ENCODE measurements at places on chromosomes 2 and 18.
A peak's percentile ranks its signal among the peaks of the same experiment; 100 is the strongest.

- DNase-seq = no peak
These were observed 255.8 kb downstream of the ASXL3 start for GRCh38 chr18:33833842-33834241.

GRCh38 chr2:37645836-37646235 is 25.6 kb downstream of the CDC42EP3 start:
- no peak for DNase-seq

DNA sequence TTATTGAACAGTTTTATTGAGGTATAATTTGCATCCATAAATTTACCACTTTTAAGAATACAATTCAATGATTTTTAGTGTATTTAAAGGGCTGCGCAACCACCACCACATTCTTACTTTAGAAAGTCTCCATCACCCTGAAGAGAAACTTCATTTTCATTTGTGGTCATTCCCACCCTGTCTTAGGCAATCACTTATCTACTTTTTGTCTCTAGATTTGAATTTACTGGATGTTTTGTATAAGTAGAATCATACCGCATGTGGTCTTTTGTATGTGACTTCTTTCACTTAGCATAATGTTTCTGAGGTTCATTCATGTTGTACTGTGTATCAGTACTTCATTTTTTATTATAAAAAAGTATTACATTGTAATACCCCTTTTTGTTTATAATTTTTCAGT is 17.9 kb upstream of the SLC4A10 start:
- no peak for DNase-seq

GRCh38 chr2:128519517-128520215 is 201.0 kb upstream of the HS6ST1 start:
- no peak for DNase-seq

DNA sequence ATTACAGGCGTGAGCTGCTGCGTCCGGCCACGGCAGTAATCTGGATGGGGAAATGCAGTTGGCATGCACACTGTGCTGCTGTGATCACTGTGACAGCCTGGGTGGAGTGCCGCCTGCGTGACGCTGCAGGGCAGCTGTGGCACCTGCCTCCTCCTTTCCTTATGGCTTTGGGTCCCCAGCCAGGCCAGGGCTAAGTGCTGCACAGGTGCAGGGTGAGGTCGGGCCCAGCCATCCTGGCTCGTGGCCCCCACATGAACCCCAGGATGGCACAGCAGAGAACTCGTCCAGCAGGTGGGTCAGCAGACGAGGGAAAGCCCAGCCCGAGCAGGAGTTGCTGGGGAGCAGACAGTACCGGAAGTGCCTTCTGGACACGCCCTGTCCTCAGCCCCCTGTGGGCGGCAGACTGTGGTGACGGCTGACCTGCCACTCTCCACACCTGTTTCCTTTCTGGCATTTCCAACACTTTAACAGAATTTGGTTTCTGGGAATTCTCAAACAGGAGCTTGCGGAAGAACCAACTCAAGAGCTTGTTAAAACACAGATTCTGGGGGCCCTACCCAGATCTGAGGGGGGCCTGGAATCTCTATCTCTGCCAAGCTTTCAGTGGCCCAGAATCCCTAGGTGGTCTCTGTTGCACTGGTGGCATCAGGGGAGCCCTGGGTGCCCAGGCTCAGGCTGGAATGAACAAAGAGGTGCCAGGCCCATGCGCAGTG is 16.9 kb downstream of the HS1BP3 start:
- peak; percentile 24 for DNase-seq

DNA sequence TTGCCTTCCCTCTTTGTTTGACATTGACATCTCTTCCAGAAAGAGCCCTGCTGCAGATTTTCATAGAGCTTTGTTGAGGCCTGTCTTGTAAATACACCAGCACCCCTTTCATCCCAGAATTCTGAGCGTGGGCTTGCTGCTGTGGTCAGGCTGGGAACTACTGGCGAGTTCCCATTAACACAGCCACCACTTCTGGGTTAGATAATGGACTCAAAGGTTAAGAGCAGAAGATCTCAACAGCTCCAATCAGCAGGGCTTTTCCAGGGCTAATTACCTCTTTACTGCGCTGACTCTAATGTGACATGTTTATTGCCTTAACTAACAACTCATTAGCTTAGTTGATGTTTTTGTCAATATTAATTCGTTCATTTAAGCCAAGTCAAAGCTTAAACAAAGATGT is 235.9 kb upstream of the BOD1L2 start:
- no peak for DNase-seq

- no peak for DNase-seq
These were observed 51.4 kb upstream of the MRPL33 start for GRCh38 chr2:27720004-27720551.

GRCh38 chr2:86685351-86685750 is 34.7 kb upstream of the RMND5A start:
- no peak for DNase-seq

DNA sequence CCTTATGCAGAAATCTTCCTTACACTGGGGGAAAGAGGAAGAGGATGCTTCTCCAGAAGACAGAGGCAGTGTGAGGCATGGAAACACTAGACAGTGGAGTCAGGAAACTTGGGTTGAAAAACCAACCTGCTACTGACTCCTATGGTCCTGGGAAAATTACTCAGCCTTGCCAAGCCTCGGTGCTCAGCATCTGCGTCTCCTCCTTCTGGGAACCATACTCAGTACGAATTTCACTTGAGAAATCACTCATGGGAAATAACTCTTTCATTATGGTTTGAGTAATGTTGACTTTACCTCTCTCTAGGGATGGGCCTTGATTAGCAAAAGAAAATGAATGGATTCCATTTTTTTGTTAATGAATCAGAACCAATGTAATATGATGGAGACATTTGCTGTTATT is 96.5 kb downstream of the KCNE4 start:
- DNase-seq = no peak

- no peak for DNase-seq
These were observed 682 bp downstream of the DUSP2 start for GRCh38 chr2:96144481-96145035.

GRCh38 chr2:102637358-102637757 is 18.0 kb downstream of the SLC9A2 start:
- DNase-seq = no peak

DNA sequence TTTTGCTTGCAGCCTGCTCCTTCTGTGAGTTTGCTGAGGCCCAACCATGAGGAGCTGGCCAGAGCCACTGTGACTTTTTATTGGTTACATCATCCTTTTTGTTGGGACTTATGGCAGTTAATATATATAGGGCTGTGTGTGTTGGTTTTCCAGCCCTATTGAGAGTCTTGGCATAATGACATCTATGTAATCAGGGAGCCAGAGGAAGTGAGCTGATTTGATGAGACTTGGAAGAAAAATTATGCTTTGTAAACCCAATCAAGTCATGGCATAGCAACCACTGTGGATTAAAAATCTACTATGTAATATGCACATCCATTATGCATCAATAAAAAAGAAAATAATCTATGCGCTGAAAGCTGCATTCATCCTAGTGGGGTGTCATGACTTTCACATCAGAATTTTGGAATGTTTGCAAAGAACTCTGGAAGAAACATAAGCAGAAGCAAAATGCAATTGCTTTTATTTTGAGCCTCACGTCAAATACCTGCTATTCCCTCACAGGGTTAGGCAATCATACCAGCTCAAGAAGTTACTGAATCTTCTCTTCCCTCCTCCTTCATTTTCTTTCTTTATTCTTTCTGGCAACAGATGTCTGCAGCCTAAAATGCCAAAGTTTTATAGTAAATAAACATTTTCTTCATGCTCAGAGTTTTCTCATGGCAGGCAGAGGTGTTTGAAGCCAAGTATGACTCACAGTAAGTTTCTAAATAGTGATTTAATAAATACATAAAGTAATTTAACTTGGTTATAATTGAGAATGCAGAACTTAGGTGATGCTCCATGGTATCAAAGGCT is 308.5 kb downstream of the KCNS3 start:
- DNase-seq = no peak

- no peak for DNase-seq
These were observed 20.1 kb downstream of the GPR55 start for GRCh38 chr2:230904856-230905447.

- DNase-seq = no peak
These were observed 613.5 kb downstream of the MBD2 start for GRCh38 chr18:53610957-53611356.

DNA sequence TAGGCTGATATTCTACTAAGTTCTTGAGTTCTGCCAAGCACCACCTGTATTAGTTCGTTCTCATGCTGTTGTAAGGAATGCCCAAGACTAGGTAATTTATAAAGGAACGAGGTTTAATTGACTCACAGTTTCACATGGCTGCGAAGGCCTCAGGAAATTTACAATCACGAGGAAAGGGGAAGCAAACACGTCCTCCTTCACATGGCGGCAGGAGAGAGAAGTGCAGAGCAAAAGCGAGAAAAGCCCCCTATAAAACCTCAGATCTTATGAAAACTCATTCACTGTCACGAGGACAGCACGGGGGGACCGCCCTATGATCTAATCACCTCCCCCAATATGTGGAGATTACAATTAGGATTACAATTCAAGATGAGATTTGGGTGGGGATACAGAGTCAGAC is 47.7 kb upstream of the YWHAQ start:
- DNase-seq = no peak

GRCh38 chr2:178194600-178195389 is 483 bp downstream of the OSBPL6 start:
- DNase-seq = no peak

- DNase-seq = no peak
These were observed 1235.7 kb downstream of the DPP10 start for GRCh38 chr2:115678129-115678528.

DNA sequence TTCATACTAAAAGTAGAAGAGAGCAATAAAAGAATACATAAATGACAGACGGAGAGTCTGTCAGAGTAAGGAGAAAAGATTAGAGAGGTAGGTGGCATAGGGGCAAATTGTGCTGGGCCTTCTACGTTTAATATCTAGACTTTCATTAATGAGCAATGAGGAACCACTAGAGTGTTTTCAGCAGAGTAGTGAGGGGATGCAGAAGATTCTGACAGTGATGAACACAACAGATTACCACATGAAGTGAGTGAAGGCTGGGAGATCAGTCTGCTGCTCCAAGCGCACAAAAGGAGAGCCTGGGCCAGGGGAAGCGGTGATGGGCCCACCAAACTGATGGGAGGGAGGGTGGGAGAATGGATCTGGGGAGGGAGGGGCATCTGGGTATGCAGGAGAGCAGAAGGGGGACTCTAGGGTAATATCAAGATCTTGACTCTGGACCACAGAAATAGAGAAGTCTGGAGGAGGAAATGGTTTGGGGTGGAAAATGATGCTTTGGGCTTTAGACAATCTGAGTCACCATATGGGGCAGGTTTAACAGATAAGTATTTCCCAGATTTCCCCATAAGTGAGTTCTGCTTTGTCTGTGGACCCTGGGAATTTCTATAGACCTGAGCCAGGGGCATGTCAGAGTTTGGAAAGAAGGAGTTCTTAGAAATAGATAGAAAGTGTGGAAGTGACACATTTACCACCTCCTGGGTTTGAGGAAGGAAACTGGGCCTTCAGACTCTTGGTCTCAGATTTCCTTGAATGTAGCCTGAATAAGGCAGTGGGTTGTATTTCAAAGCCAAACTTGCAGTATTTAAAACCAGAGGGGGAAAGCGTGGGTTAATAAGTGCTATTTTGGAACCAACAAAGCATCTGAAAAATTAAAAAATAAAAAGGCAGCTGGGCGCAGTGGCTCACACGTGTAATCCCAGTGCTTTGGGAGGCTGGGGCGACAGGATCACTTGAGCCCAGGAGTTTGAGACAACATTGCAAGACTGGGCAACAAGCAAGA is 15.0 kb upstream of the IL1A start:
- DNase-seq = no peak

DNA sequence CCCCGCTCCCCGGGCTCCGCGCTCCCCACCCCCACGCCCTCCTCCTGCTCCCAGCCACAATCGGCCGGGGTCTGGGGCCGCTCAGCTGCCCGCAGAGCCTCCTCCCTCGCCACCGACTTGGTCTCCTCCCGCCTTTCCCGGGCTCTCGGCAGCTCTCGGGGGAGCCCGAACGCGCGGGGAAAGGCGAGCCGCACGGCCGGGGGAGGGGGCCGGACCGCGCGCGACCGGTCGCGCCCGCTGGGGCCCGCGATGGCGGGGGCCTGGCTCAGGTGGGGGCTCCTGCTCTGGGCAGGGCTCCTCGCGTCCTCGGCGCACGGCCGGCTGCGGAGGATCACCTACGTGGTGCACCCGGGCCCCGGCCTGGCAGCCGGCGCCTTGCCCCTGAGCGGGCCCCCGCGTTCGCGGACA is 327 bp downstream of the LTBP1 start:
- no peak for DNase-seq

GRCh38 chr2:176085861-176086771 is 2.4 kb upstream of the EVX2 start:
- no peak for DNase-seq

DNA sequence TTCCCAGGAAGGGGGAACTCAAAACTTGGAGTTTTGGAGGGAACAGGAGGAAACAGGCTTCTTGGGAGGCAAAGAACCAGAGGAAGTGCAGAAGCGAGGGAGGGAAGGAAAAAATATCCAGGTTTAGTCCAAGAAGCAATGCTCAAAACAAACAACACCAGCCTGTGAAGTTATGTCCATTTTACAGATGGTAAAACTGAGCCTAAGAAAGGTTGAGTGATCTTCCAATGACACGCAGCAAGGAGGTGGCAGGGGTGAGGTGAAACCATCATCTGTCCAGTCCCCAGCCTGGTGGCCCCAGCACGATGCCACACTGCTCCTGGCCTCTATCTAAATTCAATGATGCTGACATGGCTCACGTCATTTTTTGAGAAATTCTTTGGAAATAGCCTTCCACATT is 10.8 kb downstream of the DNMT3A start:
- no peak for DNase-seq

GRCh38 chr18:10213526-10213925 is 240.9 kb upstream of the APCDD1 start:
- peak; percentile 41 for DNase-seq

DNA sequence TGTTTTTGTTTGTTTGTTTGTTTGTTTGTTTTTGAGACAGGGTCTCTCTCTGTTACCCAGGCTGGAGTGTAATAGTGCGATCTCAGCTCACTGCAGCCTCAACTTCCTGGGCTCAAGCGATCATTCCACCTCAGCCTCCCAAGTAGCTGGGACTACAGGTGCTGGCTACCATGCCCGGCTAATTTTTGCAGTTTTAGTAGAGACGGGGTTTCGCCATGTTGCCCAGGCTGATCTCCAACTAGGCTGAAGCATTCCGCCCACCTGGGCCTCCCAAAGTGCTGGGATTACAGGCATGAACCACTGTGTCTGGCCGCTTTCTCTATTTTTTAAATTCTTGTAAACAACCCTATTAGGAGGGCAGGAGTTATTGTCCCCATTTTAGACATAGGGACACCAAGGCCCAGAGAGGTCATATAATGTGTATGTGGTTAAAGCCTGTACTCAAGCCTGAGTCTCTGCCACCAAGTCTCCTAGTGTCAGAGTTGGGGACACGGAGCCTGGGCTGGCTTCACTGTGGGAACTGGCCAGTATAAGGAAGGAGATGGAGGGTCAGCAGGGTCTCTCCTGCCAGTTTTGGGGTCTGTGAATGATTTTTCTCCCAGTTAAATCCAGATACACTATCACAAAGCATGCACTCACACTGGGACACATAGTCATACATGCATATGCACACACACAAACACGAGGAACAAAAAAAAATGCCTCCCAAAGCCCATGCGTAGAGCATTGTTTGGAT is 27.5 kb upstream of the MCFD2 start:
- DNase-seq = no peak

GRCh38 chr2:175877845-175878544 is 124.1 kb downstream of the LNPK start:
- no peak for DNase-seq

- no peak for DNase-seq
These were observed 287.4 kb downstream of the NOL4 start for GRCh38 chr18:33937270-33937816.

Measured in NCI-H2029 treated with DMSO at 0.1 percent for 48 hours (cell line).